IMR-90 (cell line): ENCODE measurements at places on chromosomes 5 and 9. TPM values are rescaled to one million over a fixed set of nuclear protein-coding genes. Genes with fewer than 3 reads are reported as not detected.

GMCL2 gene
- total RNA-seq, result not detected in 2 replicates

LEAP2 gene
- total RNA-seq, result under 0.01 TPM in 2 replicates

FIBCD1 gene
- total RNA-seq, result 1.1 and 2.2 TPM in 2 replicates

RGS7BP gene
- total RNA-seq, result not detected in 2 replicates

FCN2 gene
- not detected in 2 replicates for total RNA-seq

GRCh38 chr5:82276800-82277612 is 1.1 kb downstream of the RPS23 start:
- peak overlapping the region; percentile 92 for H3K4me3 ChIP-seq
- H3K27me3 ChIP-seq, result no peaks in the 10 kb centered on the region
- H3K4me1 ChIP-seq, result no peaks in the 10 kb centered on the region

GRCh38 chr5:173484569-173484968 is 131.9 kb downstream of the BOD1 start:
- no peaks in the 10 kb centered on the region for H3K36me3 ChIP-seq
- DNase-seq, result no peak
- H3K27me3 ChIP-seq, result no peaks in the 10 kb centered on the region

DNA sequence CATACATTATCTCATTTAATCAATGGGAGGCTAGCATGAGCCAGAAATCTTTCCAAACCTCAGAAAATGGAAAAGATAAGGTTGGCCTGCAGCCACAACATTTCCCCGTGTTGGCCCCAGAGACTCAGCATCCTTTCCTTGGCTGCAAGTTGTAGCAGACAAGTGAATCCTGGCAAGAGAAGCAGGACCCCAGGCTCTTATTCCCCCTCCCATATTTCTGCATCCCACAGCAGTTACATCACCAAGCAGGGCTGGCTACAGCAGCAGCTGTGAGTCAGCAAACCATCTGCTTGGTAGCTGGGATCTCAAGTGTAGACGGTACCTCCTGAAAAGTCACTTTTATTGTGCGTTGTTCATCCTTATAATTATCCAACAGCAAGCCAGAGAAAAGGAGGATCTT is 212.4 kb downstream of the GNA14 start:
- DNase-seq, result peak; percentile 64
- H3K27me3 ChIP-seq, result no peaks in the 10 kb centered on the region
- no peaks in the 10 kb centered on the region; the same call in 1 of the 2 replicates for H3K4me1 ChIP-seq
- no peak overlapping the region for H3K4me3 ChIP-seq

- no peaks in the 10 kb centered on the region for H3K27me3 ChIP-seq
- H3K4me1 ChIP-seq, result peaks cover 3% of the 10 kb centered on the region
- H3K36me3 ChIP-seq, result no peaks in the 10 kb centered on the region
- no peak overlapping the region for H3K4me3 ChIP-seq
- DNase-seq, result no peak
- H3K27ac ChIP-seq, result no peak overlapping the region
Measured at GRCh38 chr9:19431361-19432171, 22.8 kb downstream of the ACER2 start.

DNA sequence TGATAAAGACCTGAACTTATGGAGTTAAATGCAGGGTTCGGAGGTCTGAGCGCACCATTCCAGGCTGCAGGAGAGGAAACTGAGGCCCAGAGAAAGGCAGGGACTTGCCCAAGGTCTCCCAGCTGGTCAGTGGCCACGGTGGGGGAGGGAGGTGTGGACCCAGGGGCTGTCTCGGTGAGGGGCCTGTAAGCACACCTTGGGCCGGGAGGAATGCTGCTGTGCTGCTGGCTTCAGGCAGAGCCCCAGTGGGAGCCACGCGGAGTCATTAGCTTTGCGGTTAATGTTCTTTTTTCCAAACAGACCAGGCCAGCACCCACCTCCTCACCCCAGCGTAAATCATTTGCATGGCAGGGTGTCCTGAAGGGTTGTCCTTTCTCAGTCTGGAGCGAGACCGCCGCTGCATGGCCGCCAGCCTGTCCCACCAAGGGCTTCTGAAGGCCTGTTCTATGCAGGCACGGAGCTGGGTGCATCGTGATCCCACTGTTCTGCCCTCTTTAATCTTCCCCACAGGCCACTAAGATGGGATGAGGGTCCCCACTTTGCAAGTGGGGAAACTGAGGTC is 35.9 kb downstream of the NEURL1B start:
- H3K4me1 ChIP-seq, result peaks cover 7% of the 10 kb centered on the region; the same call in 1 of the 2 replicates
- H3K27ac ChIP-seq, result no peak overlapping the region

- H3K4me1 ChIP-seq, result no peaks in the 10 kb centered on the region
- H3K36me3 ChIP-seq, result no peaks in the 10 kb centered on the region
- peaks cover 32% of the 10 kb centered on the region for H3K27me3 ChIP-seq
- no peak overlapping the region for H3K4me3 ChIP-seq
- no peak for DNase-seq
Measured at GRCh38 chr5:6450319-6450833, 1.7 kb downstream of the UBE2QL1 start.

DNA sequence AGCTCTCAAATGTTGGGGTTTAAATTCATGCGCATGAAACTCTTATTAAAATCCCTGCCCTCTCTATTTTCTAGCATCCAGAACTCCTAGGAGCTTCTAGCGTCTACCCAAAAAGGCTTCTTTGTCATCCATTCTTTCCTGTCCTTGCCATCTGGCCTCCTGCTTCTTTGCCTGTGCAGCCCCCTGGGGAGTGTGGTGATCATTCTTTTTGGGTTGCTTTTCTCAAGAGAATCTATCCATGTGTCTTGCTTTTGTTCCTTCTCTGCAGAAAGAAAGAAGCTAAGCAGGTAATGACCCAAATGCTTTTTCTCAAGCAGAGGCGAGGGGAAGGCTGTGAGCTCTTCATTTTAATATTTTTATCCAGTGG is 26.6 kb downstream of the SKP2 start:
- no peak overlapping the region for H3K27ac ChIP-seq
- no peaks in the 10 kb centered on the region for H3K27me3 ChIP-seq
- peaks cover 18% of the 10 kb centered on the region for H3K36me3 ChIP-seq
- no peak for DNase-seq
- no peak overlapping the region for H3K4me3 ChIP-seq

DNA sequence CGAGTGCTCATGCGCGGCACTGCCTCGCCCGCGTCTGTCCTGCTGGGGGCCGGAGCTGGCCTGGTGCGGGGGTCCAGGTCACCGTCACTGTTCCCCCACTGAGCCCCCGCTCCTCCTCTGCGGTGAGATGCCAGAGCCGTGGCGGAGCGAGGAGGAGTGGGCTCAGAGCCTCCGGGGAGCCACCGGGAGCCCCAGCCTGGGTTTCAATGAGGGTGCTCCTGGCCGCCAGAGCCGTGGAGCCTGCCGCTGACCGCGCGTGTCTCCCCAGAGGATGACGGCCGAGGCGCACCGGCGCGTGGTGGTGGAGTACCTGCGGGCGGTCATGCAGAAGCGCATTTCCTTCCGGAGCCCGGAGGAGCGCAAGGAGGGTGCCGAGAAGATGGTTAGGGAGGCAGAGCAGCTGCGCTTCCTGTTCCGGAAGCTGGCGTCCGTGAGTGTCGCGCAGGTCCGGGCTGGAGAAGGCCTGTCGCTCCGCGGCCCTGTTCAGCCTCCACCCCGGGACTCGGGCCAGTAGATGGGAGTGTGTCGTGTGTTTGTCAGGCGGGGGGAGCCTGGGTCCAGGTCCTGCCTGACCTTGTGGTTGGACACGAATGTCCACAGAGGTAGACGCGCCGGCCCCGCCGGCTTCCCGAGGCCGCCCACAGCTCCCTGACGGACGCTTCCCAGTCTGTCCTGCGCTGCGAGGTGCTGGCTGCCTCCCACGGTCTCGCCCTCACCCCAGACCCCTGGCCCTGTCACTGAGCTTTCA is 22.0 kb downstream of the EXOC3 start:
- no peak overlapping the region for H3K4me3 ChIP-seq
- DNase-seq, result no peak
- H3K36me3 ChIP-seq, result peaks cover 58% of the 10 kb centered on the region
- no peaks in the 10 kb centered on the region for H3K4me1 ChIP-seq
- H3K27me3 ChIP-seq, result no peaks in the 10 kb centered on the region

GRCh38 chr5:172102913-172103626 is 85.0 kb downstream of the STK10 start:
- peaks cover 12% of the 10 kb centered on the region for H3K36me3 ChIP-seq
- peak; percentile 95 for DNase-seq
- H3K4me1 ChIP-seq, result peaks cover 34% of the 10 kb centered on the region
- peak overlapping the region; percentile 94 for H3K27ac ChIP-seq
- H3K4me3 ChIP-seq, result peak overlapping the region; percentile 29

GRCh38 chr9:78357165-78357873 is 60.4 kb downstream of the PSAT1 start:
- peaks cover 2% of the 10 kb centered on the region; the same call in 1 of the 2 replicates for H3K27me3 ChIP-seq
- H3K4me1 ChIP-seq, result no peaks in the 10 kb centered on the region
- DNase-seq, result no peak

DNA sequence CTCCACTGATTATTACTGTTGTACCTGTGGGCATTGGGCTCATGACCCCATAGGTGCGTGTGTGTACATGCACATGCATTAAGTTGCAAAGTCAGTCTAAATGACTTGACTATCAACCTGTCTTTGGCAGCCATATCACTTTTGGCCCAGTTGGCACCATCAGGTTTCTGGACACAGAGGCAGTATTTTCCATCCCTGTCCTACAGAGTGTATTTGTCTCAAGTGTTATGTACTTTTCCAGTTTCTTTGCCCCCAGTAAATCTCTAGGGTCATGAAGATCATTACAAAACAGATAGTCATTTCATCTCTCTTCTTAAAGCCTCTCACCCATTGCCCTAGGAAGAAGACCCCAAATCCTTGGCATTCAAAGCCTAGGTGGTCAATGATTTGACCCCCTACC is 121.4 kb downstream of the C9orf152 start:
- H3K4me1 ChIP-seq, result peaks cover 16% of the 10 kb centered on the region
- DNase-seq, result no peak
- no peak overlapping the region for H3K27ac ChIP-seq
- no peaks in the 10 kb centered on the region for H3K27me3 ChIP-seq

GRCh38 chr5:132751444-132751843 is 4.2 kb downstream of the CCNI2 start:
- H3K36me3 ChIP-seq, result no peaks in the 10 kb centered on the region
- H3K27me3 ChIP-seq, result peaks cover 27% of the 10 kb centered on the region
- peaks cover 3% of the 10 kb centered on the region; the same call in 1 of the 2 replicates for H3K4me1 ChIP-seq
- H3K27ac ChIP-seq, result no peak overlapping the region

GRCh38 chr5:139058121-139058520 is 140.0 kb downstream of the SIL1 start:
- H3K4me1 ChIP-seq, result peaks cover 10% of the 10 kb centered on the region
- no peak overlapping the region for H3K27ac ChIP-seq
- H3K27me3 ChIP-seq, result no peaks in the 10 kb centered on the region; the same call in 1 of the 2 replicates

GRCh38 chr5:123397538-123397937 is 25.7 kb downstream of the CEP120 start:
- no peak overlapping the region for H3K4me3 ChIP-seq
- no peak overlapping the region for H3K27ac ChIP-seq
- no peak for DNase-seq
- H3K4me1 ChIP-seq, result no peaks in the 10 kb centered on the region

DNA sequence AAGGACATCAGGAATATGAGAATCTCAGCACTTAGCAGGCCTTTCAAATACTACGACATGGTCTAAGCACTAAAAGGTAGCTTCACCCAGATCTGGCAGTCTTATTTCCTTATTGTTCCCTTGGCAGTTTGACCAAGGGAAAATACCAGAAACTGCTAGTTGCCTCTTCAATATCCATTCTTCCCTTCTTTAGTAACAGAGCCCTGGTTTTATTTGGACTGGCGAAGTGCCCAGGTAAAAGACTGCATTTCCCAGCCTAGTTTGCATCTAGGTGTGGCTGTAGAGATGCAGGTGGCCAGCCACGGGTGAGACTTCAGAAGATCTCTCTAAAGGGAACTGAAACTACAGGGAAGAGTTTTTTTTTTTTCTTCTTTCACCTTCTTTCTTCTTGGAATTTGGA is 21.6 kb downstream of the DMRT2 start:
- H3K27me3 ChIP-seq, result no peaks in the 10 kb centered on the region
- DNase-seq, result no peak
- no peaks in the 10 kb centered on the region for H3K36me3 ChIP-seq
- no peak overlapping the region for H3K27ac ChIP-seq
- no peaks in the 10 kb centered on the region for H3K4me1 ChIP-seq

GRCh38 chr5:136053336-136054141 is 24.8 kb downstream of the TGFBI start:
- H3K4me1 ChIP-seq, result peaks cover 49% of the 10 kb centered on the region
- peak overlapping the region; percentile 89 for H3K27ac ChIP-seq
- DNase-seq, result peak; percentile 97
- no peak overlapping the region for H3K4me3 ChIP-seq
- peaks cover 75% of the 10 kb centered on the region for H3K36me3 ChIP-seq

DNA sequence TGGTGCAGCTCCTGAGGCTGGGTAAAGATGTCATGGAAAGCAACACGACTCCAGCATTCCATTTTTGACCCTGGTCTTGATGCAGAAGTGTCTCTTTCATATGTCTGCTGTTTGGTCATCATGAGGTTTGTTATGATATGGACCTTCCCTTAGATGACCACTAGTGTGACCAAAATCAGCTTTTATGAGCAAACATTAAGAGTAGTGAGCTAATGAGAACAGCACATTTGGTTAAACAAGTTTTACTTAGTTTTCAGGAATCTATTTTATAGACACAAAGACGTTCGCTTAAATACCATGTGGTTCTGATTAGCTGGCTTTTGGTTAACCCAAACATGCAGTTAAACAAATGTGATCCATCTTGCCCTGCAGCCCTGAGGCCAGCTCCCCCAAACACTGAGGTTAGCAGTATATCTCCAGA is 56.7 kb upstream of the ACTBL2 start:
- H3K36me3 ChIP-seq, result no peaks in the 10 kb centered on the region
- no peak overlapping the region for H3K4me3 ChIP-seq
- DNase-seq, result peak; percentile 74
- H3K4me1 ChIP-seq, result peaks cover 9% of the 10 kb centered on the region
- peak overlapping the region; percentile 46; the same call in 1 of the 2 replicates for H3K27ac ChIP-seq

DNA sequence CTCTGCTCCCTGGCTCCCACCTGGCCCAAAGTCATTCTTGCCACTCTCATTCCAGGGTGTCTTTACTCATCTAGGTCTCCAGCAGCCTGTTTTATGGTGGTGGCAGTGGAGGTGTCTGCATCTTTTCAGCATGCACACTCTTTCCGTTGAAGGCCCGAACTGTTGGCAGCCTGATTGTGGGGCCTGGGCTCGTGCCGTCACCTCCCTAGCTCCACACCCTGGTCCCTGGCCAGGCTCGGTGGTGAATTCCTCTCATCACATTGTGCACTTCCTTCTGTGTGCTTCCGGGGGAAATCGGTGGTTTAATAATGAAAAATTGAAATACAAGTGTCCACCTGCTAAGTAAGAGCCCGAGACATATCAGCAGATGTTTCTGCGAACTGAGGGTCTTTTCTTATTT is 214.3 kb downstream of the TRIO start:
- no peak overlapping the region for H3K4me3 ChIP-seq
- H3K27me3 ChIP-seq, result no peaks in the 10 kb centered on the region
- H3K27ac ChIP-seq, result no peak overlapping the region
- H3K4me1 ChIP-seq, result peaks cover 10% of the 10 kb centered on the region
- H3K36me3 ChIP-seq, result peaks cover 71% of the 10 kb centered on the region
